ENCODE measurements at places on chromosomes 11 and 22.

DNA sequence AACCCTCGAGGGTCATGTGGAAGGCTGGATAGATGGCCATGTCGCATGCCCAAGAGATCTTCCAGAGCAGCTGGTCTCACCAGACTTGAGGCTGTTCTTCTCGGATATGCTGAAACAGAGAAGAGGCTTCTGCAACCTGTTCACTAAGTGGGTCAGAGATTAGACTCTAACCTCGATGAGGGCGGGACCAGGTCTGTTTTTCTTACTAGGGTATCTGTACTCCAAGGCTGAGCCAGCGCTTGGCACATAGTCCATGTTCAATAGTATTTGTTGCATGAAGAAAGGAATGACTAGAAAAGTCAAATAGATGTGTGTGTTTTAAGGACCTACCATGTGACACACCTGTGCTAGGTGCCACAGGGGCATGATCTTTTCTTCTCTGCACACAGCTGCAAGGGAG, 43.6 kb downstream of the ABTB2 start:
- no peak for DNase-seq

DNA sequence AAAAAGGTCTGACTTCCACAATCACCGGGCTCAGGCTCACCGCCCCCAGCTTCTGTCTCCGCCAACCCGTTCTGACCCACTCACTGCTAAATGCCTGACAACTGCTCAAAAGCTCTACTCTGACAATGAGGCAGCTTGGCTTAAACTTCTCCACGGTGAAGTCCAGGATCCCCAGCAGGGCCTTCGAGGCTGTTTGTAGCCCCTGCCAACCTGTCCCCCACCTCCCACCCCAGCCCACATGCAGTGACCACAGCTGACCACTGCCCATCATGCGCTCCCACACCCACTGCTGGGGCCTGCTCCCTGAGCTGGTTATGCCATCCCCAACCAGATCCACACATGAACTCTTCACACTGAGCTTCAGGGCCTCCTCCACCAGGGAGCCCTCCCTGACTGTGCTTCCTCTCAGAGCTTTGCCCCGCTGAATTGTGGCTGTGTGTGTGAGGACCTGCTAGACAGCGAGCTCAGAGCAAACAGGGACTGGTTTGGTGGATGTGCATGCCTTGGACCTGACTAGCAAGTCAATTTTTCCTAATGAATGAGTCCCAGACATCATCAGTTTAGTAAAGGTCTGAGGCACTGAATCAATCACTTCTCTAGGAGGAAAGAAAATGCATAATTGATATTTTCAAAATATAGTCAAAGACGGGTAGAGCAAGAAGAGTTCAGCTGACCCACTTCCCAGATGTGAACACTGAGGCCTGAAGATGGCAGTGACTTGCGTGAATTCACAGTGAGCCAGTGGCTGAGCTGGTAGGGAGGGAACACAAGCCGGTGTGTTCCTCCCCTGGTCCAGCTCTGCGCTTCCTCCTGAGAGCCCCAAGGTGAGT, 7.7 kb downstream of the LRRC32 start:
- DNase-seq: no peak

- DNase-seq: no peak
Observed at GRCh38 chr11:133011604-133012003, 520.7 kb downstream of the OPCML start.

GRCh38 chr22:29706486-29706885, 13.3 kb upstream of the CABP7 start:
- no peak for DNase-seq

DNA sequence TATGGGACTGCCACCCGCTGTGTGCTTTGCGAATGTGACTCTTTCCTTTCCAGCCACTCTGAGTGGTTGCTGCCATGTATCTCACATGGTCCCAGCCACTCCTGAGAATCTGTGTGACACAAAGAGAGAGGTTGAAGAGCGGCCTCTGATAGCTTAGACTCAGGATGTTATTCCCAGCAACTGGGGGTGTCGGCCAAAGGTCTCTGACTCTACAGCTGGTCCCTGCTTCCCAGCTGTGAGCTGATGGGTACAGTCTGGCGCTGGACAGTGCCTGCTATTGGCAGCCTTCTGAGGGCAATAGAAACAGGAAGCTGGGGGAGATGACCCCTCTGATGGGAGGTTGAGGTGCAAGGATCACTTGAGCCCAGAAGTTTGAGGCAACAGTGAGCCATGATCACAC, 105.1 kb downstream of the RRAS2 start:
- no peak for DNase-seq

DNA sequence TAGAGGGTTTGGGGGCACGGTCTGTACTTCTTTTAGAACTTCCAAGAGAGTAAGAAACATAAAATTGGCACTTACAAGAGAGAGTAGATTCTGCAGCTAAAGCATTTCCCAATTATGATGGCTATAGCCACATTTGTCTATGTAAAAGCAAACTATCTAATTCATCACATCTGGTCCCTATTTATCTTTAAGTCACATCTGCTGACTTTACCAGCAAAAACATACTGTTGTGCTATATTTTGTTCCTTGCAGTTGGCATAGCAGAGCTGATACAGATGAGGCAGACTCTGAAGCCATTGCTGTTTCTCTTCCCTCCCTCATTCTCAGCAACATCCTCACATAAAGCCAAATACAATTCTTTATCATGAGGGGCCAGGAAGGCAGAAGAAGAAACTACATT, 1533.5 kb upstream of the RAG2 start:
- DNase-seq: no peak

DNA sequence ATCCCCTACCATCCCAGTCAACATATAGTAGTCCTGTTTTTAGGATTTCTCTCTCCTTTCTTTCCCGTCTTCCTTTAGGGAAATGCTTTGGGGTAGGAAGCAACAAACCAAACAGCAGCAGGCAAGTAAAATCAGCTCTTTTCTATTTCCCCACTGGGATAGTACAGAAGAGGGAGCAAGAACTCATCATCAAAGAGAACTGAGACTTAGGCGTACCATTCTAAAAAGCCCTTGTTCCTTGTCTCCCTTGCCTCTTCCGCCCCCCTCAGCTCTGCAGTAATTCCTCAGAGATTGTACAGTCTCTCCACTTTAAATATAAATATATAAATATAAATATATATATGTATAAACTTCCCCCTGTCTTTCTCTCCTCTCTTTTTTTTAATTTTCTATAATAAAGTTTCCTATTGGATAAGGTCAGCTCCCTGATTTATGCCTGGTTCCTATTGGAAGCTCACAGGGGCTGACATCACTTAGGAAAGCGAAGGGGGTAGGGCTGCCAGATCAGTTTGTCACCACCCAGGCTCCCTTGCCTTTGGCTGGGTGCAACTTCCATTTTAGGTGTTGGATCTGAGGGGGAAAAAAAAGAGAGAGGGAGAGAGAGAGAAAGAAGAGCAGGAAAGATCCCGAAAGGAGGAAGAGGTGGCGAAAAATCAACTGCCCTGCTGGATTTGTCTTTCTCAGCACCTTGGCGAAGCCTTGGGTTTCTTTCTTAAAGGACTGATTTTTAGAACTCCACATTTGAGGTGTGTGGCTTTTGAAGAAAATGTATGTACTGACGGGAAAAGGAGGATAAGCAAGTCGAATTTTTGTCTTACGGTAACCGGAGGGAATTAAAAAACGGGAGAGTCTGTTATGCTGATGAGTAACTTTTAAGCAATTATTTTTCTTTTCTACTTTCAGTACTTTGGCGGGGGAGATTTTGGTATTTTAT, at the start of gene CTNND1:
TSS of gene CTNND1 (plus strand) at position 502 of the 934 bp plus-strand sequence. CDS start 29,677 bp downstream, outside the sequence.
- peak; percentile 94 for DNase-seq

GRCh38 chr22:49903322-49904039, 14.8 kb downstream of the ALG12 start:
- no peak for DNase-seq

- DNase-seq: no peak
Observed at GRCh38 chr11:65857500-65857852, 504 bp downstream of the CFL1 start.

GRCh38 chr11:130488848-130489584, 40.6 kb downstream of the ADAMTS15 start:
- no peak for DNase-seq
